ENCODE measurements at places on chromosomes 5 and 9.

DNA sequence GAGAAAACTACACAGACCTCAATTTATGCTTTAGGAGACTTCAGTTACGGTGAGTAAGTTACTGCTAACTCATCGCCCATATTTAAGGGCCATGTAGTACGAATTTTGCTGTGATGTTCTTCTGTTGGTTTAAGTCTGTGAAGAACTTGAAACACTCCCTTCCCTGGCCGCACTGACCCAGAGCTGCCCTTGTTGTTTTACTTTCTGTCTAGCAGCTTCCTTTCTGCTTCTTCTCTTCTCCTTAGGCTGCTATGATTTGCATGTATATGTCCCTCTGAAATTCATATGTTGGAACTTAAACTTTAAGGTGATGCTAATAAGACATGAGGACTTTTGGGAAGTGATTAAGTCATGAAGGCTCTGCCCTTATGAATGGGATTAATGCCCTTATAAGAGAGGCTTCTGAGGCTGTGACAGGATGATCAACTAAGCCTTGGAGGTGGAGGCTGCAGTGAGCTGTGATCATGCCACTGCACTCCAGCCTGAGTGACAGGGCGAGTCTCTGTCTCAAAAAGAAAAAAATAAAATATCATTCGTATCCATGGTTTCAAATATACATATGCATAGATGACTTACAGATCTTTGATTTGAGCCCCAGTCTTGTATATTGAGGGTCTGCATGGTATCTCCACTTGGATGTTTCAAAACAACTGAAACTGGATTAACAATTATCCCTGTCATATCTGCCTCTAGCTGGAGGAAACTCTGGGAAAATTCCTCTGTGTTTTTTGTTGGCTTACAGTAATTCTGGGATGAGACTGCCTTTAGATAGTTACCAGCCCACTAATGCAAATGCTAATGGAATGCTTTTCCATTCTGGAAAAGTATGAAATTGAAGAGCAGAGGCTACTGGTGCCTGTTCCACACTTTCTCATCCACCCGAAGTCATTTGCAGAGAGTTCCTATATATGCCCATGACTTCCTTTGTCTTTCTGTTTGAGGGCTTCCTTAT is 263.4 kb upstream of the ACTBL2 start:
- no peak for DNase-seq

DNA sequence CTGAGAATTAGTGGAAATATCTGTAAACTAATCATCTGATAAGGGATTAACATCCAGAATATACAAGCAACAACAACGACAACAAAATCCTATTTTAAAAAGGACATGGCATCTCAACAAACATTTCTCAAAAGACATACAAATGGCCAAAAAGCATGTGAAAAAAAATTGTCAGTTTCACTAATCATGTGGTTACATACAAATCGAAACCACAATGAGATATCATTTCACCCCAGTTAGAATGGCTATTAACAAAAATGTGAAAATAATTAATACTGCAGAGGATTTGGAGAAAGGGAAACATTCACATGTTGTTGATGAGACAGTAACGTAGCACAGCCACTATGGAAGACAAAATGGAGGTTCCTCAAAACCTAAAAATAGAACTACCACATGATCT is 69.5 kb downstream of the ERP44 start:
- no peak for DNase-seq

DNA sequence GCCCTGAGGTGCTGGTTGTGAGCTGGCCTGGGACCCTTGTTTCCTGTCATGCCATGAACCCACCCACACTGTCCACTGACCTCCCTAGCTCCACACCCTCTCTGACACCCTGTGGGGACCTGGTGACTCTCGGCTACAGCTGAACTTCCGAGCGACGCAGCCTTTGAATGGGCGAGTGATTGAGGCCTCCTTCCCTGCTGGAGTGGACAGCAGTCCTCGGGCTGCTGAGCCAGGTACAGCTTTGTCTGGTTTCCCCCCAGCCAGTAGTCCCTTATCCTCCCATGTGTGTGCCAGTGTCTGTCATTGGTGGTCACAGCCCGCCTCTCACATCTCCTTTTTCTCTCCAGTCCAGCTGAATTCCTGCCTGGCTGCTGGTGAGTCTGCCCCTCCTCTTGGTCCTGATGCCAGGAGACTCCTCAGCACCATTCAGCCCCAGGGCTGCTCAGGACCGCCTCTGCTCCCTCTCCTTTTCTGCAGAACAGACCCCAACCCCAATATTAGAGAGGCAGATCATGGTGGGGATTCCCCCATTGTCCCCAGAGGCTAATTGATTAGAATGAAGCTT is 6.1 kb downstream of the CA9 start:
- no peak for DNase-seq

GRCh38 chr5:57488215-57488955 is 5.8 kb upstream of the ACTBL2 start:
- peak; percentile 59 for DNase-seq

DNA sequence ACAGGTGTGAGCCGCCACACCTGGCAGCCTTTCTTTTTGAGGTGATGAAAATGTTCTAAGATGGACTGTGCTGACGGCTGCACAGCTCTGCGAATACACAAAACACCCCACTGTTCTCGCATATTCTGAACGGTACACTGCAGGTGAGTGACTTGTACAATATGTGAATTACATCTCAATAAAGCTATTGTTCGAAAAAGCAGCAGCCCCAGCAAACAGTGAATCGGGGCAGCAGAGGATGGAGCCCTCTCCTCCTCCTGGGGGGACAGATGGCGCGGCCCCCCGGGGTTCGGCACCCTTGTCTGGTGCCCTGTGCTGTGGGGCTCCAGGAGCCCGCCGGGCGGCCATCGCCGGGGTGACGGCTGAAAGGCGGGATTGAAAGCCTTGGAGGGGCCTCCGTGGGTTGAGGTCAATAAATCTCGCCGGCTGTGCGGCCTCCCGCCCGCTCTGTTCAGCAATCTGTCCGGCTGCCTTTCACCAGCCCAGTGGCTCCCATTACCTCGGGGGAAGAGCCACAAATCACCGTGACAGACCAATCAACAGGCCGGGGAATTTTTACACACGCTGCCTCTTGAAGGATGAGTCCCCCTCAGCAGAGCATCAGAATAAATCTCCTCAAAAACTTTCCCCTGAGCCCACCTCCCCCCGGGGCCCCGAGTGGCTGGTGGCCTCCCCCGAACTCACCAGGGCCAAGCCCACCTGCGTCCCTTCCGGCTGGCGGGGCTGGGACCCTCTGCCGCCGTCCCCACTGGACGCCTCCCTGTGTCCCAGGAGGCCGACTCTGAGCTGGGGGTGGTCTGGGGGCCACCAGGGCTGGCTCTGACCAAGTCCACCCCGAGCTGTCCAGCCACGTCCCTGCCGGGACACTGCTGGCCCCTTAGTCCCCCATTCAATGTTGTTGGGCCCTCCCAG is 37.8 kb upstream of the TMEM250 start:
- DNase-seq, result no peak

- peak; percentile 78 for DNase-seq
Observed at GRCh38 chr5:142959683-142960657, 189.8 kb downstream of the ARHGAP26 start.

- DNase-seq, result peak; percentile 46
Observed at GRCh38 chr5:134100283-134101091, 14.0 kb upstream of the TCF7 start.

DNA sequence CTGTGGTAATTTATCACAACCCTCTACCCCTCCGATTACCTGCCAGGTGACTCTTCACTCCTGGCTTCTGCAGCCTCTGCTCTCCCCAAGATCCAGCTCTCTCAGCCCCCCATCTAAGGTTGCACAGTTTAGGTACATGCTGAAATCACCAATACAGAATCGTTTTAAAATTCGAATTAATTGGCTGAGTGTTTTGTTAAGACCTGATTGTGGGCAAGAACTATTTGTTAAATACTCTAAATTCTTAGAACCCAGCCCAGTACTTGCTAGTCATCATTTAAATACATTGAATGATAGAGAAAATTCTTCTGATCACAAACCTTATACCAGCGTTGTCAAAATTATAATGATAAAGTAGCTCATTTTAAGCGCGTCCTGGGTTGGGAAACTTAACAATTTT is 147.5 kb upstream of the CDKN2B start:
- DNase-seq, result no peak

GRCh38 chr5:147752666-147753290 is 29.8 kb downstream of the JAKMIP2 start:
- peak; percentile 0 for DNase-seq

DNA sequence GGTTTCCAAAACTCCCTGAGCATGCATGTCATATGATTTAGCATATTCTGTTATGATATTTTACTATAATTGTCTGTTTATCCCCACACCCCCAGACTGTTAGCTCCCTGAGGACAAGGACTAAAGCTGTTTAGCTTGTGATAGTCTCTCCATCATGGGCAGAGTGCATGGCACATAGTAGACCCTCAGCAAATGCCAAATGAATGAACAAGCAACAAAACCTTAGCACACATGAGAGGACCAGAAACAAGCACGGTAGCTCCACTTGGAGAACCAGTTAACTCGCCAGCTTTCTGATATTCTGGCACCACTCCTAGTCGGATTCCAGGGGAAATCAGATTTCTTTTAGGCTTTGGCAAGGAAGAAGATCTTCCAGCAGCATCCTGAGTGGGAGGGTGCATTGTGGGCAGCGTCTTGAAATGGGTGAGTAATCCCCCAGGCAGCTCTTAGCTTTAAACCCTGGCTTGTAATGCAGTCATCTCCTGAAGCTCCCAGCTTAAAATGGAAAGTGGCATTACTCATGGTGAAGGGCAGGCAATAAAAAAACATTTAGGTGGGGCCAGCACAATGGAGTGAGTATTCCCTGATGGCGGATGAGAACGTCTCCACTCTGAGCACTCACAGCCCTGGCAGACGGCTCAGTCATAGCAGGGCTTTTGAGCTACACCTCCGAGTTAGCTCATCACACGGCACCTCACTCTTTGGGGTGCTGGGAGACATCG is 41.1 kb downstream of the FGF1 start:
- DNase-seq, result peak; percentile 100

DNA sequence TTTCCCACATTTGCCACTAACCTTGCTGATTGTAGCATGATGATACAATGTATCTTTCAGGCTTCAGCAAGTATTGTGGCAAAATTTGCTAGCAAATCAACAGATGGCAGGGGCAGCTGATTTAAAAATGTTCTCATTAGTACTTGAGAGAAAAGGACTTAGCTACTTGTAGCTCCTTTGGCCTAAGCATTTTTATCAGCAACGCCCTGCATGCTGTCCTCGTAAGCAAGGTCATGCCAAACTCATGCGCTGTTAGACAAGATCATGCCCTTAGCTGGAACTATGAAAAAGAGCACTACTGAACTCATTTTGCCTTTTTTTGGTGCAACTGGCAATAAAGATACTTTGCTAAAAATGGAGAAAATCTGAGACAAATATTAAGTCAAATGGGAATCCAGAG is 197.1 kb downstream of the ICE1 start:
- DNase-seq, result no peak

- no peak for DNase-seq
Observed at GRCh38 chr5:71883742-71884103, 164.6 kb downstream of the CARTPT start.

GRCh38 chr5:178077751-178078150 is 35.6 kb upstream of the N4BP3 start:
- no peak for DNase-seq

DNA sequence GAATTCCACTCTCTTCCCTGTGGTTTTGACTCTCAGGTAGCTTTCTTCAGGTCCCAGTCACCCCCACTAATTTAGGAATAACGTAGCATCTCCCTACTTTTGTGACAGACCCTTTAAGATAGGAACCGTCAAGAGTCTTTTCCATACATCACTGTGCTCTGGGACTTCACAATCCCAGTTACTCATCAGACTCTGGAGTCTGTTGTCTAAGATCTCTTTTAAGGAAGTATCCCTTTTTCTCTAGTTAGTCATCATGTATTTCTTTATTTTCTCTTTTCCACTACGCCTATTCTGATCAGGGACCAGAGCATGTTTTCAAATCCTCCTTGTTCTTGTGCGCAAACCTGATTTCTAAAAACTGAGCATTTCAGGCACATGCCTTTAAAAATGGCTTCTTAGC is 143.0 kb downstream of the GOLPH3 start:
- peak; percentile 59 for DNase-seq

DNA sequence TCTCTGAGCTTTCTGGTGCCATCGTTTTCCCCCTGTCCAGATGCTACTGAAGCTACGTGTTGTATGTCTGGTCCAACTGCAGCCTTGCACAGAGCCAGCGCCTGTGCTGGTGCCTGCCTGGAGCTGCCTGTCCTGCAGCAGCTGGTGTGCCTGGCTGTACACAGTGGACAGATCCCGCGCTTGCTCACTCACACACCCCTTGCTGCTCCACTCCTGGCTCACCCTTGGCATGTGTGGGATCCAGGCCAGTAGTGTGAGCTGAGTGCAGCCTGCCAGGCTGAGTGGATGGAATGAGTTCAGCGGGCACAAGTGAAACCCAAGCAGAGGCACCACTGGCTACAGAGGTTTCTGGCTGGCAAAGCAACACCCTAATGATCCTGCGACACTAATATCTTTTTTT is 40.4 kb downstream of the FER start:
- DNase-seq, result no peak

- no peak for DNase-seq
Observed at GRCh38 chr9:105816202-105816744, 121.9 kb downstream of the TMEM38B start.

DNA sequence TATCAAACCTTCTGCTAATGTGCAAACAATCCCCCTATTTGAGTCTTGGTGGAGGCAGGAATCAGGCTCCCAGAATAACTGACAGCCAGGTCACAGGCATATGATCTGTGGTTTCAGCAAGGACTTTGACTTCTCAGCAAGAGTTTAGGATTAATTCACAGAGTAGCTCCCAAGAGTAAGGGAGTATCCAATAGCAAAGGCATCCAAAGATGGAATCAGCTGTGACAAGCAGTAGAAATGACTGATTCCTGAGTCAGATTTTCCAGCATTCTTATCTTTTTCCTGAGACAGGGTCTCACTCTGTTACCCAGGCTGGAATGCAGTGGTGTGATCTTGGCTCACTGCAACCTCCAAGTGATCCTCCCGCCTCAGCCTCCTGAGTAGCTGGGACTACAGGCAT is 108.3 kb downstream of the EPB41L4A start:
- DNase-seq, result peak; percentile 1

- DNase-seq, result no peak
Observed at GRCh38 chr9:90306158-90306557, 336.5 kb downstream of the DIRAS2 start.

DNA sequence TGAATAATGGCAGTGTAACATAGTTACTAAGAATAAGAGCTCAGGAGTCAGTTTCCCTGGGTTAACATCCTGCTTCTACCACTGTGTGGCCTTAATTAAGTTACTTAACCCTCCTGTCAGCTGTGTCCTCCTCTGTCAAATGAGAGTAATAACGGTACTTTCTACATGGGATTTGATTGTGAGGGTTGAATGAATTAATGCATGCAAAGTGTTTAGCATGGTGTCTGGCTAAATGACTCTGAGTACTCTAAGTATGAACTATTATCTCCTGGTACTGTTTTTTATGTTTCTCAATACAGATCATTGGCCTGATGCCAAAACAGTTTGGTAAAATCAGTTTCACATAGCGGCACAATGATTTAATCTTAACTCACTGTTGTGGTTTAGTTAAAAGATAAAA is 19.6 kb downstream of the ZNF131 start:
- DNase-seq, result peak; percentile 35

GRCh38 chr5:1948663-1949191 is 66.0 kb upstream of the IRX4 start:
- no peak for DNase-seq
